CD4-positive, alpha-beta T cell (primary cell): ENCODE measurements at places on chromosomes 16 and 17. TPM values are rescaled to one million over a fixed set of nuclear protein-coding genes. Genes with fewer than 3 reads are reported as not detected.

- no peak overlapping the region for H3K27ac ChIP-seq
- no peaks in the 10 kb centered on the region for H3K27me3 ChIP-seq
- H3K4me1 ChIP-seq: peaks cover 27% of the 10 kb centered on the region
- no peak for DNase-seq
Measured at GRCh38 chr16:50172195-50172922, 19.3 kb downstream of the TENT4B start.

- no peak for DNase-seq
- H3K27me3 ChIP-seq: no peaks in the 10 kb centered on the region
- H3K27ac ChIP-seq: peak overlapping the region; percentile 42
- H3K4me3 ChIP-seq: no peak overlapping the region
- H3K4me1 ChIP-seq: peaks cover 93% of the 10 kb centered on the region
Measured at GRCh38 chr17:40548982-40549685, 16.1 kb downstream of the CCR7 start.

GRCh38 chr17:54368906-54369305, 531.7 kb upstream of the TOM1L1 start:
- H3K27me3 ChIP-seq: no peaks in the 10 kb centered on the region
- DNase-seq: no peak
- no peak overlapping the region for H3K4me3 ChIP-seq
- no peaks in the 10 kb centered on the region for H3K36me3 ChIP-seq
- no peaks in the 10 kb centered on the region for H3K4me1 ChIP-seq

- H3K36me3 ChIP-seq: peaks cover 70% of the 10 kb centered on the region
- no peak overlapping the region for H3K4me3 ChIP-seq
- H3K4me1 ChIP-seq: no peaks in the 10 kb centered on the region
Measured at GRCh38 chr17:48174833-48175523, 67.4 kb downstream of the SNX11 start.

DNA sequence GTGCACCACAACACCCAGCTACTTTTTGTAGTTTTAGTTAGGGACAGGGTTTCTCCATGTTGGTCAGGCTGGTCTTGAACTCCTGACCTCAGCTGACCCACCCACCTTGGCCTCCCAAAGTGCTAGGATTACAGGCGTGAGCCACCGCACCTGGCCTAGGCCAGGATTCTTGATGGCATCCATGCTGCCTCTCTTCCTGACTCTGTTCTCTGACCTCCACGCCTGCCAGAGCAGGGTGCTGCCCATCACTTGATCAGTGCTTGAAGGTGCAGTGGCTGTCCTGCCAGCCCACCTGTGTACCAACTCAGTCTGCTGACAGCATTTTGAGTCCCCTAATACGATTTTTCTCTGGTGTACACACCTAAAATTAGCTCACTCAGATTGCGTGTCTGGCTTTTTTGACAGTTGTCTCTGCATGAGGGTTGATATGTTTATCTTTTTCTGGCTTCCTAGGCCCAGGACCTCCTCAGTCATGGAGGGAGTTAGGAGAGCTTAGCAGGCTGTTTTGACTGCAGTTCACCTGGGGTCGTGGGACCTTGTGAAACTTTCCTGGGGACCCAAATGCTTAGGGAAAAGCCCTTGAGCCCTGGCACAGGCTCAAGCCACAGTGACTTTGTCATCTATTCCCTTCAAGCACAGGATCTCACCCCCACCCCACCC, 5.9 kb downstream of the HAS3 start:
- H3K4me3 ChIP-seq: no peak overlapping the region
- H3K27me3 ChIP-seq: peaks cover 28% of the 10 kb centered on the region
- no peak overlapping the region for H3K27ac ChIP-seq
- no peak for DNase-seq
- H3K4me1 ChIP-seq: peaks cover 24% of the 10 kb centered on the region

Gene LPO
- total RNA-seq: not detected

GRCh38 chr16:86363836-86364618, 146.3 kb upstream of the FOXF1 start:
- no peaks in the 10 kb centered on the region for H3K4me1 ChIP-seq
- H3K36me3 ChIP-seq: no peaks in the 10 kb centered on the region
- H3K4me3 ChIP-seq: no peak overlapping the region

DNA sequence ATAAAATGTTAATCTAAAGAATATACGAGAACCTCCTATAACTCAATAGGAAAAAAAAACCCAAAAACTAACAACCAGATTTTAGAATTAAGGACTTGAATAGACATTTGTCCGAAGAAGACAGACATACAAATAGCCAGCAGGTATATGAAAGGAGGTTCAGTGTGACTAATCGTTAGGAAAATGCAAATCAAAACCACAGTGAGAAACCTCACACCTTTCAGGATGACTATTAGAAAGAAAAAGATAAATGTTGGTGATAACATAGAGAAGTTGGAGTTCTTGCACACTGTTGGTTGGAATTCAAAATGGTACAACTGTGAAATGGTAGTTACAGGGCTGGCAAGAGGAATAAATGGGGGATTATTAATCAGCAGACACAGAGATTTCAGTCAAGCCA, 339.0 kb downstream of the TMEM114 start:
- no peaks in the 10 kb centered on the region for H3K36me3 ChIP-seq
- no peak overlapping the region for H3K27ac ChIP-seq
- H3K4me1 ChIP-seq: no peaks in the 10 kb centered on the region
- no peaks in the 10 kb centered on the region for H3K27me3 ChIP-seq
- no peak for DNase-seq

DNA sequence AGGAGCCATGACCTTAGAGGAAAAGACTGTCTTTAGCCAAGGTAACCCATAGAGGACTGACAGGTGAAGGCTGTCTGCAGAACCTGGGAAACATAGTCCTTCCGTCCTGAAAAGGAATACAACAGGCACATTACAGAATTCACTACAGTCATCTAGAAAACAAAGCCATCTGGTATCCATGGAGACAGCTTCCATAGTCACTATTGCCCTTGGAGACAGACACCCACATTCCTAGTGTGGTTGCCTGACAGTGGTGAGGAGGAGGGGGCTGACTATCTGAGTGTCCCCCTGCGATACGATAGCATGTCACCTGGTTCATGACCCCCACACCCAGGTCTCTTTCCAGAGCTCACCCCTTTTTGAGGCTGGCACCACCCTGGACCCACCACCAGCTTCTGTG, 254.7 kb downstream of the CDH13 start:
- H3K36me3 ChIP-seq: no peaks in the 10 kb centered on the region
- no peak overlapping the region for H3K4me3 ChIP-seq

Gene CHST6
- not detected for total RNA-seq

- no peaks in the 10 kb centered on the region for H3K36me3 ChIP-seq
- no peaks in the 10 kb centered on the region for H3K4me1 ChIP-seq
- no peak overlapping the region for H3K27ac ChIP-seq
- no peak overlapping the region for H3K4me3 ChIP-seq
- no peaks in the 10 kb centered on the region for H3K27me3 ChIP-seq
- DNase-seq: no peak
Measured at GRCh38 chr16:73713778-73714495, 582.7 kb upstream of the PSMD7 start.

DNA sequence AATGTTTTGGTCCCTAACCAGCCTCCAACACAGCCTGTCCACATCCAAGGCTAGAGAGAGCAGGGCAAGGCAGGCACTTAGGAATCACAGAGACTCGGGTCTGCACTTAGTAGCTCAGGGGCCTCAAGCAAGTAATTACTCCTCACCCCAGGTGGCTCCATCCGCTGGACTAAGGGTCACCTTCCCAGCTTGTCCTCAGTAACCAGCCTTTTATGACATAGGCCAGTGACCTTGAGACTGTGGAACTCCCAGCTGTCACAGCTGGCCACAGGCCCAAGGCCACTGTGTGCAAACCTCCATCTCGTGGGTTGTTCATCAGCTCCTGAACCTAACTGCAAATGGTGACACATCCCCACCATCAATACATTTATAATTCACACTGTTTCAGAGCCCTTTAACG, 68.6 kb downstream of the CDYL2 start:
- no peaks in the 10 kb centered on the region for H3K36me3 ChIP-seq
- no peak for DNase-seq
- no peaks in the 10 kb centered on the region for H3K27me3 ChIP-seq

Gene SCNN1G
- total RNA-seq: not detected

DNA sequence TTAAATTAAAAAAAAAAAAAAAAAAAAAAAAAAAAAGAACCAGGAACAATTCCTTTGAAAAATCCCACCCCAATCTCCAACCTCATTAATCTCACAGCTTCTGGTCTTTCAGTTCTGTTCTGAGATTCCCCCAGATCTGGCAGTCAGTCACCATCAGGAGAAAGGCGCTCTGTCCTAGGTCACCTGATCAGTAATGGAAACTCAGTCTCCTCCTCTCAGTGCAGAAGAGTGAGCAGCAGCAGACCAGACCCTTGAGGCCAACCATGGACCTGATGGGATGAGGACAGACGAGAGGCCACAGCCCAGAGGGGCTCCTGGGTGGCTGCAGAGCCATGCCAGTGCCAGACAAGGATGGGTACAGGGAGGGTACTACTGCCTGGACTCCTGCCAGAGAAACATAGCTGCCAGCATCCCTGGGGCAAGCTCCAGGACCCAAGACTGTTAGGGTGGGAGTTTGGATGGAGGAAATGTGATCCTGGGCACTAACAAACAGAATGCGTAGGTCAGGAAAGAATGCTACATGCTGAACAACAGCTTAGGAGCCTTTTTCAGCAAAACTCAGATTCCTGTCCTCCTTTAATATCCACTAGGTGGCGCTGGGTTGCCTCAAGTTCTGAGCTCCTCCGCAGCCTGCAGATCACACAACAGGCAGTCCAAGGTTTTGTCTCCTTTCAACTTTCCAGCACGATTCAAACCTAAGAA, 28.7 kb downstream of the MPG start:
- H3K4me3 ChIP-seq: no peak overlapping the region
- H3K36me3 ChIP-seq: peaks cover 34% of the 10 kb centered on the region
- no peaks in the 10 kb centered on the region for H3K27me3 ChIP-seq
- no peaks in the 10 kb centered on the region for H3K4me1 ChIP-seq
- no peak overlapping the region for H3K27ac ChIP-seq

DNA sequence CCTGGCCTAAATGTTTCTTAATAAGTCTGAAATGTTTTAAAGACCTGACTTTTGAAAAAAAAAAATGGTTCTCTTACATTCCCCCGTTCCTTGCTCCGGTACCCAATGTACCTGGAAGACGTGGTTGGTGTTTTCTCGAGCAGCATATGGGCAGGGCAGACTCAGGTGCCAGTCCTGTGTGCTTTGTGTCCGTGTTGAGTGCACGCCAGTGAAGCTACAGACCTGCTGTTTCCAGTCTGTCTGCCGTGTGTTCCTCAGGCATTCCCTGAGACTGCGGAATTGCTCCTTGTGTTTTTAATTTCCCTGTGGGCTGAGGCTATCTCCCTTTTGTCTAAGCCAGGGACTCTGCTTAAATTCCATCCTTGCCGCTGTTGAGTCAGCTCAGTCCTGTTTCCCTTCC, 11.7 kb upstream of the IL17C start:
- H3K4me1 ChIP-seq: peaks cover 14% of the 10 kb centered on the region
- H3K36me3 ChIP-seq: peaks cover 85% of the 10 kb centered on the region
- H3K27me3 ChIP-seq: no peaks in the 10 kb centered on the region
- DNase-seq: no peak
- no peak overlapping the region for H3K4me3 ChIP-seq

GRCh38 chr16:81526935-81527334, 82.3 kb downstream of the CMIP start:
- peaks cover 43% of the 10 kb centered on the region for H3K4me1 ChIP-seq
- no peaks in the 10 kb centered on the region for H3K27me3 ChIP-seq
- peaks cover 6% of the 10 kb centered on the region for H3K36me3 ChIP-seq
- H3K27ac ChIP-seq: peak overlapping the region; percentile 9
- no peak overlapping the region for H3K4me3 ChIP-seq
- DNase-seq: no peak

- DNase-seq: no peak
- peak overlapping the region; percentile 9 for H3K27ac ChIP-seq
- H3K4me3 ChIP-seq: peak overlapping the region; percentile 41
- no peaks in the 10 kb centered on the region for H3K27me3 ChIP-seq
- no peaks in the 10 kb centered on the region for H3K36me3 ChIP-seq
- H3K4me1 ChIP-seq: peaks cover 30% of the 10 kb centered on the region
Measured at GRCh38 chr17:1566505-1567199, 4.1 kb upstream of the PITPNA start.

DNA sequence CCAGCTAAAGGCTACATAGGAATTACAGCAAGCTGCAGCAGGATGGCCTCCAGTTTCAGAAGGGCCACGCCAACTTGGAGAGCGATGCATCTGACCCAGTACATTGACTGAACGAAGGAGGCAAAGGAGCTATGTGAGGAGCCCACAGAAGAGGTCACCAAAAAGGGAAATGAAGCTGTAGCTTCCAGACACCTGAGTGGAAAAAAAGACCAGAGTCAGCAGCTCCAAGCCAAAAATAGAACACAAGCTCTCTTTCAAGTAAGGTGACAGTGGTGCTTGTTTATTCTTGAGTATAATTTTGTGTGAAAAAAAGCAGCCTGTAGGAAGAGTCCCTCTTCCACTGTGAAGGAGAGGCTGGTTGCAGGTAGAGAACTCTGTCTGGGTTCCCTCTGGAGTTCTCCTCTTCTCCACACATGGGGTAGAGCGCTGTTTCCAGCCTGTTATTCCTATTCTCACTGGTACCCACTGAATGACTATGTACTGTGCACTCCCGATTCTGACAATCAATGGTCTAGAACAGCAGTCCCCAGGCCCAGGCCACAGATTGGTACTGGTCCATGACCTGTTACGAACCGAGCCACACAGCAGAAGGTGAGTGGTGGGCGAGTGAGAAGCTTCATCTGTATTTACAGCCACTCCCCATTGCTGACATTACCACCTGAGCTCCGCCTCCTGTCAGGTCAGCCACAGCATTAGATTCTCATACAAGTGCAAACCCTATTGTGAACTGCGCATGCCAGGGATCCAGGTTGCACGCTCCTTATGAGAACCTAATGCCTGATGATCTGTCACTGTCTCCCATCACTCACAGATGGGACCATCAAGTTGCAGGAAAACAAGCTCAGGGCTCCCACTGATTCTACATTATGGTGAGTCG, 15.1 kb downstream of the CCL4 start:
- no peak overlapping the region for H3K4me3 ChIP-seq
- no peaks in the 10 kb centered on the region for H3K4me1 ChIP-seq
- no peaks in the 10 kb centered on the region for H3K27me3 ChIP-seq
- no peak overlapping the region for H3K27ac ChIP-seq

DNA sequence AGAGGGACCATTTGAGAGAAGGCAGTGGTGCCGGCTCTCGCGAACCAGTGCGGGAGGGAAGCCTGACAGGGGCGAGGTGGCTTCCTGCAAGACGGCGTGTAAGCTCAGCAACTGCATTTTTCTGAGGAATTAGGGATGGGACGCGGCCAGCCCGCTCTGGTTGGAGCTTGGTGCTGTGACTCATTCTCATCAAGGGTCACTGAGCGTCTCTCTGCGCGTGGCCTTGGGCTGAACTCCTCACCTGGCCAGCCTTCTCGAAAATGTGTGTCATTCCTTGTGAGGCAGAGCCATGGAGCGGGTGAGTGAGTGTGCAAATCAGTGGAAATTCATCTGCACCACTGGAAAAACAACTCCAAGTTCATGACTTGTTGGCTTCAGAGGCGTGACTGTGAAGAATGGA, 52.8 kb downstream of the NTN1 start:
- no peak overlapping the region for H3K27ac ChIP-seq
- no peaks in the 10 kb centered on the region for H3K36me3 ChIP-seq

Gene ABCC3
- total RNA-seq: not detected

Gene C16orf96
- total RNA-seq: 0.42 TPM

Gene WNT9B
- not detected for total RNA-seq

GRCh38 chr17:179781-180380, 1.6 kb downstream of the DOC2B start:
- H3K27me3 ChIP-seq: peaks cover 30% of the 10 kb centered on the region
- no peaks in the 10 kb centered on the region for H3K4me1 ChIP-seq
- DNase-seq: no peak
- no peaks in the 10 kb centered on the region for H3K36me3 ChIP-seq
- H3K27ac ChIP-seq: no peak overlapping the region
